Mesothelial cell of epicardium (in vitro differentiated cells): ENCODE measurements at places on chromosomes 12 and 14.
A peak's percentile ranks its signal among the peaks of the same experiment; 100 is the strongest.

- DNase-seq = no peak
These were observed 70.7 kb downstream of the RASSF9 start for GRCh38 chr12:85765453-85765869.

- no peak for DNase-seq
These were observed 9.2 kb upstream of the MYL6B start for GRCh38 chr12:56143217-56143616.

- no peak for DNase-seq
These were observed 68.7 kb upstream of the HMGA2 start for GRCh38 chr12:65755596-65755978.

DNA sequence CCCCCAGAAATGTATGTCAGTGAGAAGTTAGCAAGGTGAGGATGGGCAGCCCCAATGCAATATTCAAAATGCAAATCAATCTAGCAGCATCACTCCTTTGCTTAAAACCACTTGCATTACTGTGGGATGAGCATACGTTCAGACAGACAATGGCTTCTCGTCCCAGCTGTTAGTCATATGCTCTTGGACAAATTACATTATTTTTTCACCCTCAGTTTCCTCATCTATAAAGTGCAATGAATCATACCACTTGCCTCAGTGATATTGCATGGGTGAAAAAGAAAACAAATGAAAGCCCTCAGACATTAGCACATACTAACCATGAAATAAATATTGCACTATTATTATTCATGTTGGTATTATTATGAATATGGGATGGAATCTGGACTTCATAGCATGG lies 132.3 kb downstream of the C12orf75 start:
- DNase-seq = no peak

GRCh38 chr12:75887979-75888378 lies 143.6 kb downstream of the PHLDA1 start:
- no peak for DNase-seq

- no peak for DNase-seq
These were observed 78.2 kb upstream of the MBIP start for GRCh38 chr14:36398463-36399291.

DNA sequence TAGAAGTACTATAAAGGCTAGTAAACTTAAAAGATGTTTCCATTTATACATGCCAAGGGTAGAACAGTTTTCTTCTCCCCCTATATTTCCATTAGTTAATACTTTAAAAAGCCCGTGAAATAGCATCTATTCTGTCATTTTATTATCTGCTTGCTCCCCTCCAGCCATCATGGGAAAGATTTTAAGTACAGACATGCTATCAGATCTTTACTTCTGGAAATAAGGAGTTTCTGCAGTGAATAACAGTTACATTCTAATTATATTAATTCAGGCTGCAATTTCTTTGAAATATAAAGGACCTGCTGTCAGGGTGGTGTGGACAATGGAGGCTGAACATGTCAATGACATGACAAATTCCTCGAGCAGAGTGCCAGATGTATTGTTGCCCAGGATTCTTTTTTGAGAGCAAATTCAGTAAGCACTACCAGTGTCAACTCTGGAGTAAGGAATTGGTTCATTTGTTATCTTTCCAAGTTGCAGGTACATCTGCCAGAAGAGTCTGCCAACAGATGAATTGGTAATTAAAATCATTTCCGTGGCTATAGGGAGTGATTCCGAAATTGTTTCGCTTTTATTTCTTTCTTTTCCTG lies 151.3 kb downstream of the BTG1 start:
- DNase-seq = no peak

DNA sequence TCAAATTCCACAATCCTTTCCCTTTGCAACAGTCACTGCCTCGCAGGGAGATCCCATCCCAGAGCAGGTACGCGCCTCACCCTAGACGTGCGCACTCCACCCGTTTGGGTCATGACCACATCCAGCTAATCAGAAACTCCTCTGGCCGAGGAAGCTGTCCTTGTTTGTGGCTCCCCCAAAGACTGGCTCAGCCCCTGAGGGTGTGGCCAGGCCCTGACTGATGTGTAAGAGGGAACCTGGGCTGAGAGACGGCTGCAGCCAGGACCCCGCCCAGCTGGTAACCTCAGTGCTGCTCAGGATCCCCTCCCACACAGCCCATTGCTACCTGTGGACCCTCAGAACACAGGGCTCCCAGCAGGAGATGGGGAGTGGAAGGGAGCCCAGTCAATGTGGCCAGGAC lies 183.2 kb upstream of the SFSWAP start:
- no peak for DNase-seq

- DNase-seq = no peak
These were observed 25.3 kb downstream of the GNS start for GRCh38 chr12:64733857-64734256.

DNA sequence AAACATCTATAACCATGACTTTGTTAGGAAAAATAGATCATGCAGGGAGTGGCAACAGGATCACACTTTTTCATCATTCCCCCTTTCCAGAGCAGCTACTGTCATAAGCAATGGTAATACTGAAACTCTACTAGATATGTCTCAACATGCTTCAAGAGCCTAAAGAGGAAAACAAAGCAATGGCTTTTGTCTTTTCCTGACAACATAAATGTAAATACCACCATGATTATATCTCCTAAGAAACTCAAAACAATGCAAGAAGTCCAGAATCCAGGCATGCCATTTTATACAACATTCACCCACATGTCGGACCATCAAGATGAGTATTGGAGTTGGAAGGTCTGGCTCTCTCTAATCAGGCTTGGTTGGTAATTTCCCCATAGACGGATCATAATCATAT lies 78.7 kb downstream of the KIF21A start:
- DNase-seq = no peak

DNA sequence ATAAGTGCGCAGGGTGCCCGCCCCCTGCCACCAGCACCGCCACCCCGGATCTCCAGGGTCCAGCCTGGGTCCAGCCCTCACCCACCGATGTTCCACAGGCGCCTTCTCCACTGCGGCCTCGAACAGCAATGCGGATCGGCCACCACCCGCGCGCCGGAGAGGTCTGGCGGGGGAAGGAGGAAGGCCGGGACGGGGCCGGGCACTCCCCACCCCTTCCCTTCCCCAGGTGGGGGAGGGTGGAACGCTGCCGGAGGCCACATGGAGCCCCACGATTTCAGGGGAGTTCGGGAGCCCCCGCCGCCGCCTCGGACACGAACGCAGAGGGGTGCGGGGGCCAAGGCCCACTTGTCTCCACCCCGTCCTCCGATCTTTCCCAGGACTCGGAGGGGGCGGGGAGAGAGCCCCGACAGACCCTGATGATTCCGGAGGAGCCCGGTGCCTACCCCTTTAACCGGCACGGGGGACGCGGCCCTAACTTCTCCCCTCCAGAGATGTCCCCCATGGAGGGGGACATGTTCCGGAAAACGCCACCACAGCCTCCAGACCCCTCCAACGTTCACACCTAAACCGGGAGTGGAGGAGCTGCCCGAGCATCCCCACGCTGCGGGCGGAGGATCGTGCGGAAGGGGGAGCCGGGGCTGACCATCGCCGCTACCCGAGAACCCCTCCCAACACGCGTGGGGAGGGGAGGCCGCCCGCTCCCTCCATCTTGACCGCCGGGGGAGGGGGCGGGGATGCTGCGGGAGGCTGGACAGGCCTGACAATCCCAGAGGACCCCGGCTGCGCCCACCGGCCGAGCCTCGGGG lies 1.1 kb downstream of the ATXN2 start:
- DNase-seq = peak; percentile 35

DNA sequence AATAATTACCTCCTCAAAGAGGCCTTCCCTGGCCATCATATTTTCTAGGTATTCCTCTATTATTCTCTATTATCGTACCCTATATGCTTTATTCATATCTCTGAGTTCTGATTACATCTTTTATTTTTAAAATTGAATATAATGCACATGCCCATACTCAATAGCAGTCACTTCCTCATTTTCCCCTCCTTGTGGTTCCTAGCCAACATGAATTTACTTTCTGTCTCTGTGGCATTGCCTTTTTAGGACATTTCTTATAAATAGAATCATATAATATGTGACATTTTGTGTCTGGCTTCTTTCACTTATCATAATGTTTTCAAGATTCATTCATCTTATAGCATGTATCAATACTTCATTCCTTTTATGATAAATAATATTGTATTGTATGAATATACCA lies 74.4 kb upstream of the TRHDE start:
- DNase-seq = no peak

DNA sequence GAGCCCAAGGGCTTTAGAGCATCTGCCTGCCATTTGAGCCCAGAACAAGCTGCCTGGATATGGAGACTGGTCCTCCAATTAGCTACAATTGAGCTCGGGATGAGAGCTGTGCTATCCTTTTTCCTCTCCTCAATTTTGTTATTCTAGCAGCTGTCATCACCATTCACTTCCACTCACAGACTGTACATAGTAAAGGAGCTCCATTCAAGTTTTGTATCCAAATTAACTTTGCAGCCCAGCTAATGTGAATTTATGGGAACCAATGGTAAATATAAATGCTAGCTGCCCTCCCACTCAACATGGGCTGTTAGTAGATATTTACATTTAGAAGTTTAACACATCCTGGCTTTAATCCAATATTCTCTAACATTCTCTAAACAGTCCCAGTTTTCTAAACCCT lies 44.6 kb downstream of the BMP4 start:
- DNase-seq = no peak

GRCh38 chr12:32843528-32844095 lies 53.0 kb downstream of the PKP2 start:
- no peak for DNase-seq

DNA sequence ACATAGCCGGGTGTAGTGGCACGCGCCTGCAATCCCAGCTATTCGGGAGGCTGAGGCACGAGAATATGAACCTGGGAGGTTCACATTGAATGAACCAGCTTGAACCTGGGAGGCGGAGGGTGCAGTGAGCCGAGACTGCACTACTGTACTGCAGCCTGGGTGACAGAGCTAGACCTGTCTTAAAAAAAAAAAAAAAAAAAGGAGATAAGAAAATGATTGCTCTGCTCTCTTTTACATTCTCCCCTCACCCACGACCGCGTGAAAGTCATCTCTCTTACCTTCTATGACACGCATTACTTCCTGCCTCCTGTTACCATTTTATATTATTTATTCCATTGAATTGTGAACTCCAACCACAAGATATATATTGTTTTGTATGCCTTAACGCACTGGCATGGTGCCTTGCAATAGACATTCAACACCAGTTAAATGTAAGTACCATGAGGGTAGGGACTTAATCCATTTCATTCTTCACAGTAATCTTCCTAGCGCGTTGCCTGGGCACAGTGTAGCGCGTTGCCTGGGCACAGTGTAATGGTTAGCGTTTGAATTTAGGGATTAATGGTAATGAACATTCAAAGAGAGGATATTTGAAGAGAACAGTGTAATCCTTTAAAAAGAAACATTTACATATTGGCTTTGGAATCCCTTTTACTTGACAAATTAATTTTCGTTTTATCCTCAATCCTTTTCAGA lies 2.7 kb downstream of the RAP1B start:
- no peak for DNase-seq

- no peak for DNase-seq
These were observed 56.9 kb upstream of the CORO1C start for GRCh38 chr12:108788076-108788782.

GRCh38 chr12:89038831-89039512 lies 313.3 kb downstream of the DUSP6 start:
- DNase-seq = no peak

DNA sequence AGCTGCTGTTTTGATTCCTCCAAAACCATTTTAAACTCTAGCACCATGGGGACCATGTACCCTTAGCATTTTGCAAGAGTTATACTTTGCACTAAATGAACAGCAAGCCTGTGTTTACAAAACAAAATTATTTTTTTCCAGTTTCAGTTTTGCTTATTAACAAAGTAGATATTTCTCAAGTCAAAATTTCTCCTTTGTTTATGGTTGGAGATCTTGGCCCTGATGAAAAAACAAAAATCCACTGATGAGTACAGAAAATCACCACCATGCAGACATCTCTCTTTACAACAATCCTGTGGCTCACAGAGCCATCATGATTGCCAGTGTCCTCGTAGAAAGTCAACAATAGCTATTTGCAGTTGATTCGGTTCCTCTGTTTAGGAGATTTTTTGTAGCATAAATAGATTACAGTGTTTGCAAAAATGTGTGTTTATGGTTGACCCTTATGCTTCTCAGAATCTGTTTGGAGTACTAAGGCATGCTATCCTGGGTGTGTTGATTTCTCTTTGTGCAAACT lies 201.1 kb upstream of the NUDT4 start:
- no peak for DNase-seq

GRCh38 chr12:68176257-68176656 lies 16.7 kb upstream of the IFNG start:
- DNase-seq = no peak

GRCh38 chr14:74879427-74880182 lies 2.1 kb upstream of the DLST start:
- no peak for DNase-seq

GRCh38 chr12:26744697-26745440 lies 88.1 kb downstream of the ITPR2 start:
- no peak for DNase-seq

- no peak for DNase-seq
These were observed 5.0 kb upstream of the MGP start for GRCh38 chr12:14890701-14891100.

DNA sequence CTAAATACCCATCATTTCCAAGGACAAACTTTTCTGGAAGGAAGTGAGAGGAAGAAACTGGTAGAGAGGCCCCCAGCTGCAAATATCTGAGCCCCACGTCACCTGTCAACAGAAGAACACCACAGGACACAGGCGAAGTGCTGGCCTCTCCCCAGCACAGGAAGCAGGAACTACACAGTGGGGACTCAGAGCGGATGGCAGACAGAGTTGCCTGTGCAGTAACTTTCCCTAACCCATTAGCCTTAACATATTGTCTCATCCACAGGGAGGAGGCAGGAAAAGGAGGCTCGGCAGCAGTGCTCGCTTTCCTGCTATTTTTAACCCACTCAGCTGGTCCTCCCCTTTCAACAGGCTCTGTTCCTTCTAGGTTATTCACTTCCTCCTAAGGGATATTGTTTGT lies 111.5 kb upstream of the TMPO start:
- no peak for DNase-seq

- DNase-seq = no peak
These were observed 403.3 kb upstream of the ATP2B1 start for GRCh38 chr12:90111791-90112580.

DNA sequence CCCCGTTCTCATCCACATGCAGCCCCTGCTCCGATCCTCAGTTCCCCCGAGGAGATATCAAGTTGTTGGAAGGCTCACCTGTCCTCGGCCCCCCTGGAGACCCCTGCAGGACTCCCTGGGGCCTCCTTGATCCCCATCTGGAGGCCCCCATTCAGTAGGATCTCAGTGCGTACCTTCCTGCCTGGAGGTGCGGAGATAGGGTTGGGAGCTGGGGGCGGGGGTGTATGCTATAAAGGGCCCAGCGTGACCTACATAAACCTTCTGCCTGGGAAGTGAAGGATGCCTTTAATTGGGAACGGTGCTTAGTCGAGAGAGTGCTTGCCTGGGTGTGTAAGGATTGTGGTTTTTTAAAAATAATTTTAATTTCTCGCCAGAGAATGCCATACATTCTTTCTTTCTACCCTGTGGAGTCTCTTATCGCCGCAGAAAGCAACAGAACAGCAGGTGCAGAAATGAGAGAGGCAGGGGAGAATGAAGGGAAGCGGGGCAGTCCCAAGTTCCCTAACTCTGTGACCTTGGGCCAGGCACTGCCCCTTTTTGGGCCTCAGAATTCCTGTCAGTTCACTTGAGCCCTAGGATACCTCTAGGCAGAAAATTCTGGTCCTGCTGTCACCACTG lies 153.7 kb downstream of the TSPAN9 start:
- DNase-seq = no peak
